Amniotic stem cell (primary cell): ENCODE measurements at places on chromosomes 1 and 21.

DNA sequence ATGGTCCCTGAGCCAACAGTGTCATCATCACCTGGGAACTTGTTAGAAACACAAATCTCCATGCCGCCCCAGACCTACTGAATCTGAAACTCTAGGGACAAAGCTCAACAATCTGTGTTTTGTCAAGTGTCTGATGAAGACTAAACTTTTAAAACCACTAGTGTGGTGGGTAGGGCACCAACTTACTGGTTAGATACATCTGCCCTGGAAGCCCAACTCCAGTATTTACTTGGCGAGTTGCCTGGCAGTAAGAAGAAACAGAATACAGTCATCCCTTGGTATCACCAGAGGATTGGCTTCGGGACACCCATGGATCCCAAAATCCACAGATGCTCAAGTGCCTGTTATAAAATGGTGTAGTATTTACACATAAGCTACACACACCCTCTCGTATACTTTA, 367.9 kb upstream of the DUSP10 start:
- no peak for DNase-seq

DNA sequence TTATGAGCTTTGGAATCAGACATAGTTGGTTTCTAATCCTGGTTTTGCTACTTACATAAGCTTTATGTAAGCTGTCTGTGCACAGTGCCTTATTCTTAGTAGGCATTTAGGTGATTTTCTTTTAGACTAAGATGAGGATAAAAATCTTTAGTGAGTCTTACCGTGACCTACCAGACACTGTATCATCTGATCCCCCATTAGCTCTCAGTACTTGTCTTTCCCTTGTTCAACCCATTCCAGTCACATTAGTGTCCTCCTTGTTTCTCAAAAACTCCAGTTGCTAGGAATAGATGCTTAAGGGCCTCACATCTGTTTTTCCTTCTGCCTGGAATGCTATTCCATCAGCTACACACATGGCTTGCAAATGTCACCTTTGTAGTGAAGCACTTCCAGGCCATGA, 18.8 kb downstream of the PPP1R12B start:
- DNase-seq = no peak

DNA sequence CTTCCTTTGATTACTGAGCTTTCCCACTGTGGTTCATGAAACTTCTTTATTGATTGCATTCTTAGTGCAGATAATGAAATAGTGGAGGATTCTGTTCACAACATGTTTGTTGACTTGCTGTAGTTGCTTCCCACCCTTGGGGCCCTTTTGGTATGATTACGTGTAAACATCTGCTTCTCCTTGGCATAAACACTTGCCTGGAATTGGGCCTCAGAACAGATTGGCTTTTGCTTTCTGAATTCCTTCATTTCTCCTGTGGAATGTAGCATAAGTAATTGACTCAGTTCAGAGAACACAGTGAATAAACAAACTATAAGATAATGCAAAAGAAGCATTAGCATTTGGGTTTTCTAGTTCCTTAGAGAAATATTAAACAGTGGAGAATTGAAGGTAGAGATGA, 59.5 kb upstream of the LAMC2 start:
- no peak for DNase-seq

GRCh38 chr1:114130213-114130612, 23.5 kb downstream of the SYT6 start:
- no peak for DNase-seq

GRCh38 chr1:65866439-65866838, 73.7 kb downstream of the PDE4B start:
- no peak for DNase-seq

DNA sequence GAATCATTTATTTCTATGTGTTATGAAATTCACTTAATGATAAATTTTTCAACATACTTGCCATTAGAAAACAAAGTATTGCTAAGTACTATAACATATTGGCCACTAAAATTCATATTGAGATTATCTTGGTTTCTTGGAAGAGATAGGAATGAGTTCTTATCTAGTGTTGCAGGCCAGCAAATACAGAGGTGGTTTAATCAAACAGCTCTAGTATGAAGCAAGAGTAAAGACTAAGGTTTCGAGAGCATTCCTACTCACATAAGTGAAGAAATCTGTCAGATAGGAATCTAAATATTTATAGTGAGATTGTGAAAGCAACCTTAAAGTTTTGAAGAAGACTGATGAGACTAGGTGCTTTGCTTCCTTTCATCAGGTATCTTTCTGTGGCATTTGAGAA, 37.9 kb upstream of the FOXE3 start:
- no peak for DNase-seq

GRCh38 chr1:95582191-95582590, 348.2 kb downstream of the RWDD3 start:
- DNase-seq = no peak

- peak; percentile 13 for DNase-seq
Measured at GRCh38 chr1:245605480-245606156, 450.8 kb downstream of the KIF26B start.

DNA sequence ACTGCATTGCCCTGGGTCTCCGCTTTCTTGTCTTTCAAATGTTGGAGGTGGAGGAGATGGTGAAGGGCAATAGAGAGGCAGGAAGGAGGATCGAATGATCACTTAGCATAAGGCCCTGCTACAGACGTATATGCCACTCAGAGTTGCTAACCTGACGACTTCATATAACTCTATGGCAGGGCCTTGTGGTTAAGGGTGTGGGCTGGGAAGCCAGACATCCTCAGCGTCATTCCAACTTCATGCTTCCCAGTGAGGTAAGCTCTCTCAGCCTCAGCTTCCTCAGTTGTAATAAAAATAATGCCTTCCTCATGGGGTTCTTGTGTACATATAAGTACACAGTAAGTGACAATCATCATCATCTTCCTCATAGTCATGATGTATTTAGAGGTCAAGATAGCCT, 54.6 kb downstream of the CASQ2 start:
- no peak for DNase-seq

GRCh38 chr21:14615359-14615974, 69.4 kb upstream of the SAMSN1 start:
- no peak for DNase-seq

DNA sequence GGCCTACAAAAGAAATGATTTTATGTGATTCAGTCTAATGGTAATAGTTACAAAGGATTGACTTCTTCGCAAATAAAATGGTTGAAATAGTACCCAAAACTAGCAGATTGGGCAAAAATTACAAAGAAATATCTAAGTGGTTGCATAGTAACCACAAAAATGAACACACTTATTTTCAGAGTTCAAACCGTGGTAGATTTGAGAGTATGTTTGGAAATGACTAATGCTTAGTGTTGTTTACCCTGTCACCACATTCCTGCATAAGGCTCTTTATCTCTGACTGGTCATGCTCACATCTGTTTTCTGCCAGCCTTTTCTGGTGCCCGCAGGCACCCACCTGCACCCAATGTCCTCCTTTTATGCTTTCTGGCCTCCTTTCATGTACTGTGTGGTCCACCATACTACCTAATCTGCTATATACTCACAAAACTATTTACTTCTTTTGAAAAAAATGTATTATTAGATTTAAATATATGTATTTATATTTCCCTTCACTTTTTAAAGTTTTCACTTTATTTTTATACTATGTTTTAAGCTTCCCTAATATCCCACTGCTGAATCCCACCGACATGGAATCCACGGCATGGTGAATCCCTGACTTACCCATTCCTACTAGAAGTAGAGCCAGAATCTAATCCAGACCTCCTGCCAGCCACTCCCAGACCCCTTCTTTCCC, 30.3 kb downstream of the PTPRC start:
- peak; percentile 82 for DNase-seq

GRCh38 chr1:107294686-107295085, 153.8 kb downstream of the NTNG1 start:
- no peak for DNase-seq

DNA sequence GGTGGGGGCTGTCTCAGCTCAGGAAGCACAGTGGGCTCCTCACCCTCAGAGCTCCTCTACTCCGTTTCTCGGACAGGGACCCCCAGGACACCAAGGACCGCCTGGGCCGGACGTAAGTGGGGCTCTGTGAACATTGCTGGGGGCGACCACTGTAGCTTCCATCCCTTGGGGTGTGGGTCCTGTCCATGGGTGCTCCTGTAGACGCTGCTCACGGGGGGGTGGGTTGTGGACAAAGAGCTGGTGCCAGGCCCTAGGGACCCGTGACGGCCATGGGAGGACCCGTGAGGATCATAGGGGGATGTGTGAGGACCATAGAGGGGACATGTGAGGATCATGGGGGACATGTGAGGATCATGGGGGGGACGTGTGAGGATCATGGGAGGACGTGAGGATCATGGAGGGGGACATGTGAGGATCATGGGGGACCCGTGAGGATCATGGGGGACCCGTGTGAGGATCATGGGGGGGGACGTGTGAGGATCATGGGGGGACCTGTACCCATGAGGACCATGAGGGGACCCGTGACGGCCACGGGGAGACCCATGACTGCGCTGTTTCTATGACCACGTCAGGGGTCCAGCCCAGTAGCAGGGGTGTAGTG, 18.1 kb downstream of the COL6A1 start:
- DNase-seq = no peak
